ENCODE measurements at places on chromosomes 16 and 17.

DNA sequence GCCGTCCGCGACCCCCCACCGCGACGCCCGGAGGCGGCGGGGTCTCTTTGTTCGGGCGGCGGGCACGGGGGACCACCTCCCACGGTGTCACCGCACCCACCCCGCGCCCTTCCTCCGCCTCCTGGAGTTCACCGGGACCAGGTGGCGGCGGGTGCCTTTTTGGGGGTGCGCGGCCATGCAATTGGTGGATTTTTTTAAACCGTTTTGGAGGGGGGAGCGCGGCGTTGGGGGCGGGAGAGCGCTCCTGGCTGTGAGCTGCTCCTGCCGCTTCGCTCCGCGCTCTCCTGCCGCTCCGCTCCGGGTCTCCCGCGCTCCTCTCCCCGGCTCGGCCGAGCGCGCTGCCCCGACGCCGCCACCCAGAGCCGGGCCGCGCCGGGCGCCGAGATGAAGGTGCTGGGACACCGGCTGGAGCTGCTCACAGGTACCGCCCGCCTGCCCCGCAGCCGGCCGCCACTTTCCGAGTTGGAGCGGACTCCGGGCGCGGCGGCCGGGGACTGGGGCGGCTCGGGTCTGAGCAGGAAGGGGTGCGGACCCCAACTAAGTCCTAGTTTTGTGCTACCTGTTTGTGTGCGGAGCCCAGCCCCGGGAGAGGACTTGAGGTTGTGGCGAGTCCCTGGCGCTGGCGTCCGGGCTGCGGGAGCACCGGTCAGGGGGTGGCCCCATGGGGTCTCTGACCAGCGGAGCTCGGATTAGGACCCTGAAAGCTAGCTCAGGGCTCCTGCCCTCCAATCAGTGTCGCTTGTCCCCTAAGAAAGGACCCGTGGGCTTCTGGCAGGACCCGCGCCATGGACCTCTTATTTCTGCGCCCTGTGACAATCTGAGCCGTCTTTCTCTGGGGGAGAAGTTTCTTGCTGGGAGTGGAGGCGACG lies 35.7 kb upstream of the NDRG4 start:
- no peak for DNase-seq

- no peak for DNase-seq
These were observed 239 bp downstream of the PIEZO1 start for GRCh38 chr16:88784856-88785105.

DNA sequence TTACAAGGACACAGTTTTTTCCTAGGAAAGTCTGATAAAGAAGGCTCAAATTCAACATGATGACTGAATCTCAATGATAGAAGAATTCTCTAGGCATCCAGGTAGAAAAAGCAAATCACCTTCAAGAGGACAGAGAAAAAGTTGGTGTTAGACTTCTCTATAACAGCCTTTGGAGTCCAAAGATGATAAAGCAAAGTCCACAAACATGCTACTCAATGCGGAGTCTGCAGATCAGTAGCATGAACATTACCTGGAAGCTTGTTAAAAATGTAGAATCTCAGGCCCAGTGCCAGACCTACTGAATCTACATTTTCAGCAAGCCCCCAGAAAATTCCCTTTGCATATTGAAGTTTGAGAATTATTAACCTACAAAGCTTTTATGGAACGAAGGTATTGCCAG lies 41.4 kb upstream of the MAP2K6 start:
- DNase-seq: no peak

DNA sequence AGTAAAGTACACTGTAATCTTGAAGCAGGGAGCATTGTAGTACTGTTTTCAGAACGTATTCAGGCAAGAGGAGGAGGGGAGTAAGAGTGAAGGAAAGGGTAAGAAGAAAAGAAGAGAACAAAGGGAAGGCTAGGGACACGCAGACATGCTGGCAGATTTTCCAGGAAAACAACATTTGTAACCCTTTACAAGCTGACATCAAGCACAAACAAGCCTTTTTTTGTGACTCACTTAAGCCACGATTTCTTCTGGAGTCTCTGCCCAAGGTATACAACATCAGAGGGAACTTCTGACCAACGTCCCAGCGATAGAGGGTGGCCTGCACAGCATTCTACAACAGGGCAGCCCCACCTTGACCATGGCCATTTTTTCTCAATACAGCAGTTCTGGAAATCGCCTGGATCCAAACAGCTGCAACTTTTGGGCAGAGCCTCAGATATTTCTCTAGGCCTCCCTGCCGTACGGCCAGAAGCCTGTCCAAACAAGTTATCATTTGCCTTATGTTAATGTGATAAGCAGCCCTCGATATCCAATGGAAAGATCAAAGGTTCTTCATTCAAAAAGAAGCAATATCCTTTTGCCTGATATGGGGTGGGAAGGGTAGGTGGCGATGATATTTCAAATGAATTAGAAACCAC lies 247.3 kb downstream of the ZFHX3 start:
- DNase-seq: no peak

- DNase-seq: no peak
These were observed 12.0 kb downstream of the ACSF3 start for GRCh38 chr16:89105599-89106151.

GRCh38 chr17:63516910-63517824 lies 6.0 kb upstream of the KCNH6 start:
- DNase-seq: no peak

DNA sequence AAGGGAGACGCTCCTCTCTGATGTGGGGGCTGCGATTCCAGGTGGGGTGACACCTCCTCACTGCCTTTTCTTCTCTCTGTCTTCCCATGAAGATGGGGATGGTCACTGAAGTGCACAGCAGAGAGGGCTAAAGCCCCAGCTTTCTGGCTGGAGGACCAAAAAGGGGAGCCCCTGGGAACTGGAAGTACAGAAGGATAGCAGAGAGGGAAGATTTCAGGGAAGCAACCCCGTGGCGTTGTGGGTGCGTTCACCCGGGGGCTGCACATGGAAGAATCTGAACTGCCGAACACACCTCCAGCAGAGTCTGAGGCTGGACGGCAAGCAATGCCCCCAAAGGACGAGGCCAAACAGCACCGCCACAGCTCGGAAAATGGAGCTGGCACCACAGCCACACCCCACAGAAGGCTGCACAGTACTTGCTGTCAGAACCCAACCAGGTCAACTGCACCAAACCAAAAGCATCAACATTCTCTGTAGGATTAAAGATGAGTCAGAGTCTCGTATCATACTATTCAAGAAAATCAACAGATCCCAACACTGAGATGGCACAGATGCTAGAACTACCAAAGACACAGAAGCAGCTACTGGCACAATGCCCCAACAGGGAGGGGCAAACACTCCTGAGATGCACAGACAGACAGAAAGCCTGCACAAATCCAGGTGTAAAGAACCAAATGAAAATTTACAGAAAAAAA lies 49.9 kb downstream of the MAP1LC3B start:
- no peak for DNase-seq
